ENCODE measurements at places on chromosomes 1 and 21.

GRCh38 chr1:211305044-211305443 is 21.6 kb upstream of the TRAF5 start:
- DNase-seq = no peak

GRCh38 chr1:3242408-3243260 is 173.6 kb downstream of the PRDM16 start:
- no peak for DNase-seq

- no peak for DNase-seq
Observed at GRCh38 chr1:71232166-71232763, 151.4 kb upstream of the ZRANB2 start.

- no peak for DNase-seq
Observed at GRCh38 chr1:232149287-232150201, 480.4 kb downstream of the SIPA1L2 start.

DNA sequence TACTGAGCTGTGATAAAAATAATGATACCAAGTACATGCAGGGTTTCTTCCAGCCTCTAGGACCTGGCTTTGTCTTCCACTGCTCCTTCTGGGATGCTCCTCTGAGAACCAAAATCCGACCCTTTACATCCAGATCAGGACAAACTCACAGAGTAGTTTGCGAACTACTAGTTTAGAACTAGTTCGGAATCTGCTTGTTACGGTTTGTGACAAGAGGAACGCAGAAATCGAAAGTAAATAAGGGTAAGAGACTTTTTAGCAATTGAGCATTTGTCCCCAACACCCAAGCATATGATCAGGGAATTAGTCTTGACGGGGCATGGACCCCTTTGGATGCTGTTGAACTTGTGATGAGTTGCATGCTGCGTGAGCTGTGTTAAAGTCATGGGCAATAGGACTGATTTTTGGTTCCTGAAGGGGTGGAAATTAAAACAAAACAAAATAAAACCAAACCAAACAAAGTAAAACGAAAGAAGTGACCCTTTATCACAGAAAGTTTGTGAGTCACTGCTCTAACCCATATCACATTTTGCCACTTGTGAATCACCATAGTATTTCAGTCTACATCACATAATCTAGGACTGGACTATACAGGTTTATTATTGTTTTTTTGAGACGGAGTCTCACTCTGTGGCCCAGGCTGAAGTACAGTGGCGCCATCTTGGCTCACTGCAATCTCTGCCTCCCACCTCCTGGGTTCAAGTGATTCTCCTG is 35.7 kb upstream of the ERRFI1 start:
- no peak for DNase-seq

- no peak for DNase-seq
Observed at GRCh38 chr1:3907031-3907534, 7.0 kb upstream of the C1orf174 start.

DNA sequence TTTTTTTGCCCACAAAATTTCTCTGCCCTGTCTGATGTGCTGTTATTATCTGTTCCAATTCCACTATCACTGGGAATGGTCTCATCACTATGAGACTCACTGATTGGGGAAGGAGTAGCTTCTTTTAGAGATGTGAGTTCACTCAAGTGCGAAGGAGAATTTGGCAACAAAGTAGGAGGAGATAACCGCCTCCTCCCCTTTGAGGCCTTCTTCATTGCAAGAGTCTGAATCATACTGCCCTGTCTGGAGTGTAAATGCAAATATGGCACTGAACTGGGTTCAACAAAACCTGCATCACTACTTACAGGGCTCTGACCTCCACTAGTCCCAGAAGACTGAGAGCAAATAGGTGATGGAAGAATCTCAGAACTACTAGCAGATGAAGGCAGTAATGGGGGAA is 83.4 kb downstream of the ASH1L start:
- DNase-seq = no peak

DNA sequence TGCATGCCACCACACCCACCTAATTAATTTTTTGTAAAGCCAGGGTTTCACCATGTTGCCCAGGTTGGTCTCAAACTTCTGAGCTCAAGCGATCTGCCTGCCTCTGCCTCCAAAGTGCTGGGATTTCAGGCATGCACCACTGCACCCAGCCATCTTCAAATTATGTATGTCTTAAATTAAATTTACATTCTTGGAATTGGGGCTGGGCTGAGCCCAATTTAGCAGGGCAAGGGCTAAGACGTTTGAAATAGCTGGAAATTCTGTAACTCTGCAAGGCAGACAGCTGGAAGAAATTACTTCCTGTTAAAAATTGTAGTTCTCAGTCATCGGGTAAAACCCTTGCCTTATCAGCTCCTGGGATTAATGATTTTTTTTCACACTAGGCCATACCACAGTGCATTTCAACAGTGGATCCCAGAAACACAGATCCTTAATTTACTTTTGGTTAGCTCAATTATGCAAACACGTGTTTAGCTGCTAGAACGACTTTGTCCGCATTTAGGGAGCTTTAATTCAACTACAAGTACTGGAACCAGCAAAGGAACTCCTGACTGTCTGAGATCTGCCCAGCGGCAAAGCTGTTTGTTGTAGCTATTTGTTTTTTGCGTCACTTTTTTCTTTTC is 83.3 kb downstream of the OLFML3 start:
- no peak for DNase-seq
